ENCODE measurements at places on chromosomes 4 and X. TPM values are rescaled to one million over a fixed set of nuclear protein-coding genes. Genes with fewer than 3 reads are reported as not detected.

The PPEF2 gene
- polyA plus RNA-seq: 0.03 TPM

DNA sequence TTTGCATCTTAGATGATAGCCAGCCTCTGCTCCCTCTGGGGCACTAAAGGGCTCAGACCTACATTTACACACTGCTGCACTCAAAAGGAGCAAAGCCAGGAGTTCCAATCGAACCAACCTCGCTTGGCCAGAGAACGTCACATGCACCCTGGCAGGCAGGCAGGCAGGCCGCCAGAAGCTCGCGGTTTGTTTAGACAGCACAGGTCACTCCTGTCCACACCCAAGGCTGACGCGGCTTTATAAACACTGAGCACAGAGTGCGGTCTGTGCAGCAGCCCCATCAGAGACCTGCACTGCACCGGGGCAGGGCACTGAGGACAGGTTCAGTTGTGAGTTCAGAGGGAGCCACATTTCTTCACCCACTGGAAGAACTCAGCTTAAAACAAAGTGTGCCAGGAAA is 143.9 kb downstream of the BCOR start:
- no peak for DNase-seq

GRCh38 chr4:118729287-118730286 is 44.4 kb downstream of the METTL14 start:
- DNase-seq: no peak

GRCh38 chr4:123471655-123472369 is 75.2 kb downstream of the SPRY1 start:
- DNase-seq: no peak

DNA sequence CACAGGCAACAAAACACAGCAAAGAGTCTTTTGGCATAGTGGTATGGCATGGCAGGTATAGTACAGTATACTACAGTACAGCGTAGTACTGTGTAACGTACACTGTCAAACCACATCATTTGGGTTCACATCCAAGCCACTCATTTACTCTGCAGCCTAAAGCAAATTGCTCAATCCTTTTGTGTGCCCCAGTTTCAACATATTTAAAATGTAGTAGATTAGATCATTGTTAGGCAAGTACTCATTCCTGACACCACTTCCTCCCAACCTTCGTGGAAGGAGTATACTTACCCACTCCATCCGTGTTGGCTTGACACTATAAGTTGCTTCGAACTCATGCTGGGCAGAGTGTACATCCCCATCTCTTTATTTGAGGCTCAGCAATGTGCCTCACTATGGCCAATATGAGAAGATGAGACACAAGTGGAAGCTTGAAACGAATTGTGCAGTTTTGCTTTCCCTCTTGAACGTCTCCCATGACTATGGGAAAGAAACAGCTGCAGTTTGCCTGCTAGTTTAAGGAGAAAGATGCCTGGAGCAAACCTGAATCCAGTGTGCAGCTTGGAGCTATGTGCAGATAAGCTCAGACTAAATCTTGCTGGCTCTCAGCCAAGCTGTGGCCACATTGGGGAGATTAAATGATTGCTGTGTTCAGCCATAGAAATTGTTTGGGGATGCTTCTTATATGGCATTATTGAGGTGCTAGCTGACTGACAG is 85.7 kb upstream of the TBL1X start:
- DNase-seq: no peak

DNA sequence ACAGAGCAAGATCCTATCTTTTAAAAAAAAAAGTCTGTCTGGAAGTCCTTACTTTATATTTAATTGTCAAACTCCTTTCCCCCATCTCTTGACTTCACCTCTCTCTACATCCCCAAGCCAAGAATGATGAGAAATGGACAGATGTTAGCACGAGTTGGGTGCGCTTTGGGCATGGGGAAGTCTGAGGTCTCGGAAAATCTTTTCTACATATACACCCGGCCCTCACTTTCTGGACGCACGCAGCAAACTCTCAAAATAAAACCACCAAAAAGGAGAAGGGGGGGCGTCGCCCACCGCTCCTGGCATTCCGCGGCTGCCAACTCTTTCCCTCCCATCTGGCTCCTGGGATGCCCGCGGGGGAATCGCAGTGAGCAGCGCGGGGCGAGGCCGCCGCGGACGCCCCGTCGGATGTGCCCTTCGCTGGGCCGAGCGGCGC is 756 bp downstream of the IGFBP7 start:
- DNase-seq: no peak
